ELR (cell line): ENCODE measurements at places on chromosomes 1 and 21.

- DNase-seq = no peak
Measured at GRCh38 chr1:14724678-14725077, 126.2 kb downstream of the KAZN start.

DNA sequence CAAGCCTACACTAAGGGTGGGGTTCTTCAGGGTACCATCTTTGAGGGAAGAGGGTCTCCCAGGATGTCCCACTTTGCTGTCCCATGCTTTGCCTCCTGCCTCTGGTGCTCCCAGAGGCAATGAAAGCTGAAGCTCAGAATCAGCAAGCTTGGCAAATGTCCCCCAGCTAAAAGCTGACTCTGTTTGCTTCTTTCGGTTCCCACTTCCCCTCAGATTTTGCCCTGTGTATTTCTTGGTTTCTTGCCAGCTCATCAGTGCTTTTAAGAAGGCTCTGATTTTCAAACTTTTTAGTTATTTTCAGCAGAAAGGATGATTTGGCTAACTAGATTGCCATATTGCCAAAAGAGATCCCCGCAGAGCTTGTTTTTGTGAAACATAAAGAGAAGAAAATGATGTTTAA, 33.1 kb upstream of the COG2 start:
- no peak for DNase-seq

GRCh38 chr21:42401154-42401553, 2.5 kb upstream of the UBASH3A start:
- DNase-seq = no peak

- no peak for DNase-seq
Measured at GRCh38 chr1:54984131-54984842, 3.9 kb downstream of the TMEM61 start.

DNA sequence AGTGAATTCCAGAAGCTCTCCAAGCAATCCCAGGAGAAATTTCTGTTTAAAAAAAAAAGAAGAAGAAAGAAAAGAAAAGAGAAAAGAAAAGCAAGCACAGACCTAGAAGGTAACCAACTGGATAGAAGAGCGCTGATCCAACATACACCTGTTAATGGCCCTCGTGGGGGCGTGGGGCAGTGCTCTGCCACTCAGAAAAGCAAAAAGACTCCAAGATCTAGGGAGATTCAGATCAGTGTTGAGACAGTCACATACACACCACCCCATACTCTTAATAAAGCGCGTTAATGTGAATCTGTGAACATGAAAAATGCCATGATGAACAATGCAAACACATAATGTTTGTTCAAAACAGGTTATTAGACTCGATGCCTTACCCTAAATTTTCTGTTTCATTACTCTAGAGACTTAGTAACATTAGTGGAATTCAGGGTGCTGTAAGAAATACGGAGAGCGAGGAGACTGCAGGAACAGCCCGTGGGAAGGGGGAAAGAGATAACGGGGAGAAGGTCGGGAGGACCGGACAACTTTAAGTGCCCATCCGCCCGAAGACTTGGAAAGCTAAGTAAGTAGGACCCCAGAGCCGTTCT, 406 bp downstream of the NME7 start:
- DNase-seq = no peak

GRCh38 chr1:1069711-1070676, 4.1 kb downstream of the RNF223 start:
- DNase-seq = peak; percentile 39

- no peak for DNase-seq
Measured at GRCh38 chr1:57269630-57270225, 154.1 kb downstream of the DAB1 start.

- DNase-seq = no peak
Measured at GRCh38 chr1:224513383-224513782, 78.8 kb upstream of the WDR26 start.

GRCh38 chr1:182784556-182785171, 4.9 kb upstream of the NPL start:
- DNase-seq = peak; percentile 69

- no peak for DNase-seq
Measured at GRCh38 chr1:201020040-201020591, 3.4 kb downstream of the KIF21B start.
